T-helper 22 cell (primary cell): ENCODE measurements at places on chromosomes 11 and 22.
A peak's percentile ranks its signal among the peaks of the same experiment; 100 is the strongest.

DNA sequence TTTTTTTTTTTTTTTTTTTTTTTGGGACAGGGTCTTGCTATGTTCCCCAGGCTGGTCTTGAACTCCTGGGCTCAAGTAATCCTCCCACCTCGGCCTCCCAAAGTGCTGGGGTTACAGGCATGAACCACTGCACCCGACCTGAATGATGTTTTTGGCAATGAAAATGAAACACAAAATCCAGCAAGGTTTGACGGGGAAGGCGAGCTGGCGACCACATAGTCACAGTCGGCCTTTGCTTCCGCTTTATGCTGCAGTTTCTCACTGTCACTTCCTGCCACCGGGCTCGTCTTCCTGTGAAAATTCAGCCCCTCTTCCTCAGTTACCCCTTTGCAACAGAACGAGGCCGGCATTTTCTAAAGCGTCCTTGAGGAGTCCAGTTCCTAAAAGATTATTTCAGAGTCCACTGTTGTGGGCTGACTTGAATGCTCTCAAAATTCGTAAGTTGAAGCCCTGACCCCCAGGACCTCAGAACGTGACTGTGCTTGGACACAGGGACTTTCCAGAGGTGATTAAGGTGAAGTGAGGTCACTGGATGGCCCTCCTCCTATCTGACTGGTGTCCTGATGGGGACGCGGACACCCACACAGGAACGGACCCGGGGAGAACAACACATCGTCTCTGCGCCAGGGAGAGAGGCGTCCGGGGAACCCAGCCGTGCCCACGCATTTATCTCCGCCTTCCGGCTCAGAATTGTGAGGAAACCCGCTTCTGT, 2.9 kb upstream of the BID start:
- peak; percentile 50 for DNase-seq

DNA sequence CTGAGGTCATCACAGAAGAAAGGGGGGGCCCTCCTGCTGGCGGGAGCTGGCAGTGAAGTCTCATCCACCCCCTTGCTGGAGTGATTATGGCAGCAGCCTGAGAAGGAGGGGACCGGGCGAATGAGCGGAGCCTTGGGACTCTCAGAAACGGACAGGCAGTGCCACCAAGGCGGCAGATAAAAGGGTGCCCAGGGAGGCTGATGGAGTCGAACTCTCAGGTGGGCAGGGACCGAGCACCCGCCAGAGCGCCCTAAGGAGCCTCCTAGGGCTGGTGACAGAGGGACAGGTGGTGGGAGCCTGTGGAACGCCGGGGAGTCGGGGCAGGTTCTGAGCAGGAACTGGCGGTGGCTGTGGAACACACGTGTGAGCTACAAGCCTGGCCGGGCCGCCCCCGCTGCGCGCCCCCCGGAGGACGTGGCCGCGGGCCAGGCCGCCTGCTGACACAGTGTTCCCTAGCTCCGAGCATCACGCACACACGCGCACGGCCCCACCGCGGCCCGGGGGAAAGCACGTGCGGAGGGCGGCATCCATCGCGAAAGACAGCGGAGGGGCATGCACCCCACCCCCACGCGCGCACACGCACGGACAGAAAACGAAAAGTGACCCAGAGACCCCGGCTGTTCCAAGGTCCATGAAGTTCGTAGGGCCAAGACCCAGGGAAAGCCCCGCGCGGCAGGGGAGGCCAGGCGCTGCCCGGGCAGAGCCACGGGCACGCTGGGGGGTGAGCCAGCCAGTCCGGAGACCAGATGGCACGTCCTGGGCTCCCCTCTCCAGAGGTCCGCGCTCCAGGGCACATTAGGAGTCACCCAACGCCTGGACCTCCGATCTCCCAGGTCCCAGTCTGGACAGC, 1.0 kb downstream of the VWCE start:
- no peak for DNase-seq

DNA sequence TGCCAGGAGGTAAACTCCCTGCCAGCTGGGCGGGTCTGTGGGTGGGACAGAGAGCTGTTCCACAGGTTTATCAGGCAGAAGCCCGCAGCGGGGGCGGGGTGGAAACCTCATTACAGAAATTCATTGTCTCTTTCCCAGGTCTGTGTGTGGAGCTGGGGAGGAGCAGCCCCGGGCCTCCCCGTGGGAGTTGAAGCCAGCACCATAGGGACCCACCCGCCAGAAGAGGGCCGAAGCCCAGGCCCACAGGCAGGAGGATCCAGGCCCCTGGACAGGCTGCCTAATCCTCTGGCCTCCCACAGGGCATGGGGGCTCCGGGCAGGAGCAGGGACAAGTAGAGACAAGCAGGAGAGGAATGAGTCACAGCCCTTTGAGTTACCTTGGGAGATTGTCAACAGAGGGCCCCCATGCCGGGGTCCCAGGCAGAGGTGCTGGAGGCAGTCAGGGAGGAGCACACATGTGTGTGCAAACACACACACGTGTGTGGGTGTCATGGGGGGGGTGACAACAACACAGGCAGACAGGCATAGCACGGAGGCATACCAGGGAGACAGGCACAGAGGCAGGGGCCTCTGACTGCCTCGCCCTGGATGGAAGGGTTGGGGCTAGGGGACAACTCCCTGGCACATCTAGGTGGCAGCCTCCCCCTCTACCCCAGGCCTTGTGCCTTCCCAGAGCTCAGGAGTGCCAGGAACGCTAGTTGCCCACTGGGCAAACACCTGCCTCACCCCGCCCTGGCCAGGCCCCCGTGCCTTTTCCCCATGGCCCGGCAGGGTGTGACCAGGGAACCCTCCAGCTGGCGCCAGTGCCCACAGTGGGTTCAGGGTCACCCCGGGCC, 1.4 kb downstream of the CDC42BPG start:
- DNase-seq: no peak

GRCh38 chr22:48718818-48719500, 1108.7 kb downstream of the BRD1 start:
- DNase-seq: no peak

- peak; percentile 29 for DNase-seq
Measured at GRCh38 chr11:110430267-110431050, 711 bp downstream of the FDX1 start.

DNA sequence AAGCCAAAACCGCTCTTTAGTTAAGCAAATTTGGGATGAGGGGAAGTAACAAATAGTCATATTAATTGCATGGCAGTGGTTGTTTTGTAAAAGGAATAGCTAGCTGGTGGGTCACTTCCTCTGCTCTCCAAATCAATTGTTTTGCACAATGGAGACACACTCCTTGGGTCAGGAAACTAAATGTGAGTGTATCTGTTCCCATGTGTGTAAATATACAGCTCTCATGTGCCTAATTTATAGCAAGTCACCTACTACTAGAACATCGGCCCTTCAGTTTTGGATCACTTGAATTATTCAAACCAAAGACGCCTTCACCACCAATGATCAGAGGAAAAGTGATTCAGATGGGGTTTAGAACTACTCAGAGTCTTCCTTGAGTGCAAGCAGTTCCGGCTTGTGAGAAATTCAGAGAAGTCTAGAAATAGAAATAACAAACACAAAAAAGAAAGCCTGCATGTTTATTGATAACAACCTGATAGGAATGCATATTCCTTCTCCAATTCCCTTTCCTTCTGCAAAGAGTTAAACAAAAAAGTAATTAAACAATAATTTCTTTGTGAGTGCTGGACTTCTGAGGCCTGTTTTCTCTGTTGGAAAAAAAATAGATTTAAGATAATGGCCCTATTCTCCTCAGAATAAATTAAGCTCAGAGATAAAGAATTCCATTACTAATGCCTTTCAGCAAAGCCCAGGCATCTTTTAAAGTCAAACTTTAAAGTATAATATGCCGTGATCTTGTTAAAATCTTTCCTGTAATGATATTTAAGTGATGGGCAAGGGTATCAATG, 100.4 kb downstream of the KIRREL3 start:
- DNase-seq: no peak

DNA sequence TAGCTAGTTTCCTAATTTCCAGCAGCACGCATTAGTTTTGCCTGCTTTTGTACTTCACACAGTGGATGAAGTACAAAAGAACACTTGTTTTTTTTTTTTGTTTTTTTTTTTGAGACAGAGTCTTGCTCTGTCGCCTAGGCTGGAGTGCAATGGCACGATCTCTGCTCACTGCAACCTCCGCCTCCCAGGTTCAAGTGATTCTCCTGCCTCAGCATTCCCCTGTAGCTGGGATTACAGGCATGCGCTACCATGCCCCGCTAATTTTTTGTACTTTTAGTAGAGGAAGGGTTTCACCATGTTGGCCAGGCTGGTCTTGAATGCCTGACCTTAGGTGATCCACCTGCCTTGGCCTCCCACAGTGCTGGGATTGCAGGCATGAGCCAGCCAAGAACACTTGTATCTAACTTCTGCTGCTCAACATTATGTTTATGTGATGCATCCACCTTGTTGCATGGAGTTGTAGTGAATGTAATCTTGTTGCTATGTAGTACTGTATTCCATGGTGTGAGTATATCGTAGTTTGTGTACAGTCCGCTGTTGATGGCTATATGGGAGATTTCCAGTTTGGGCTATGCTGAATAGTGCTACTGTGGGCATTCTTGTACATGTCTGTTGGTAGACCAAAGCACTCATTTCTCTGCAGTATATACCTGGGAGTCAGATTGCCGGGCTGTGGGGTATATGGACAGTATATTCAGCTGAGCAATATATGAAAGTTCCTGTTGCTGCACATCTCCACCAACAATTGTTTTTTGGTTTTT, 17.3 kb downstream of the PACS1 start:
- no peak for DNase-seq

- no peak for DNase-seq
Measured at GRCh38 chr11:3710485-3711259, 39.5 kb upstream of the CHRNA10 start.

DNA sequence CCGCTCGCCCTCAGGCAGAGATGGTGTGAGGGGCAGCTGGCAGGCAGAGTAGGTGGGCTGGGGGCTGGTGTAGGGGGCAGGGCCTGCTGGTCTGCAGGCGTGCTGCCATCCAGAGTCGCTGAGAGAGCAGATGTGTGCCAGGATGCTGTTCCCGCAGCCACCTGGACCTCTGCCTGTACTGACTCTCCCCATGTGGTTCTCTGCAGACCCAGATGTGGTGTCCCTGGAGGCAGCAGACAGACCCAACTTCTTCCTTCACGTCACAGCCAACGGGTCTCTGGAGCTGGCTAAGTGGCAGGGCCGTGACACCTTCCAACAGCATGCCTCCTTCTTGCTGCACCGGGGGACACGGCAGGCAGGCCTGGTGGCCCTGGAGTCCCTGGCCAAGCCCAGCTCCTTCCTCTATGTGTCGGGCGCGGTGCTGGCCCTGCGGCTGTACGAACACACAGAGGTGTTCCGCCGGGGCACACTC, 58.6 kb downstream of the OTOG start:
- DNase-seq: no peak

DNA sequence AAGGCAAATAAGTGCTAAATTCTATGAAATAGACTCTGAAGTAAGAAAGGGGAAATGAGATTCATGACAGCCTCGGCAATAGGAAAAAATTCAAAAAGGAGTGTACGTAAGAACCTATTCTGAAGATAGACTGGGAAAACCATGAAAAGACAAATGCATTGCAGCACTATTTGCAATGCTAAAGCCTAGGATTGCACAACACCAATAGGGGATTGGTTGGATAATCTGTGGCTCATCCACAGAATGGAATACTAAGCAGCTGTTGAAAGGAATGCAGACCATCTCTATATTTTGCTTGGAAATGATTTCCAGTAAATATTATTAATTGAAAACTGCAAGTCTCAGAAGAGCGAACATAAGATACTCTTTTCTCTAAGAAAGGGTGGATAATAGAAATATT, 91.7 kb upstream of the CLMP start:
- no peak for DNase-seq

DNA sequence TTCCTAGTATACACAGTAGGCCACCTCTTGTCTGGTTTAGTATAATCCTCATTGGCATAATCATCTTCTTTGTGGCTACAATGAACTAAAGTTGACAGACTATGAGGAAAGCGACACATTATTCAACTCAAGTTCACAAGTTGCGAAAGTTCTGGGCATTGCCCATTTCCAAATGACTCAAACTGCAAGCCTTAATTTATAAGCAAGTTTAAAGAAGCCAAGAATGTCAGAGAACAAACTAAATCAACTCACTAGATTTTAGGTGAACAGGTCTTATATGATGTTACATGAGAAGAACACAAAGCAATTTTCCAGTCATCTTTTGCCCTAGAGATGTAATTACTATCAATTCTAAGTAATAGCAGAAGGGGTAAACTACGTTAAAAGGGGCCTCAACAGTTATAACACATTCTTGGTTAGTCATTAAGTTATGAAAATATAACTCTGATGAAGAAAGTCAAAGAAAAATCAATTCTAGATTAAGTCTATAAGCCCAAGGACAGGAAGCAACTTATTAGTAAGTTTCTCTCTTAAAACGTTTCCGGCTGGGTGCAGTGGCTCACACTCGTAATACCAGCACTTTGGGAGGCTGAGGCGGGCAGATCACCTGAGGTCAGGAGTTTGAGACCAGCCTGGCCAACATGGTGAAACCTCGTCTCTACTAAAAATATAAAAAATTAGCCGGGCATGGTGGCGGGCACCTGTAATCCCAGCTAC, 21.5 kb downstream of the PICALM start:
- DNase-seq: peak; percentile 23

DNA sequence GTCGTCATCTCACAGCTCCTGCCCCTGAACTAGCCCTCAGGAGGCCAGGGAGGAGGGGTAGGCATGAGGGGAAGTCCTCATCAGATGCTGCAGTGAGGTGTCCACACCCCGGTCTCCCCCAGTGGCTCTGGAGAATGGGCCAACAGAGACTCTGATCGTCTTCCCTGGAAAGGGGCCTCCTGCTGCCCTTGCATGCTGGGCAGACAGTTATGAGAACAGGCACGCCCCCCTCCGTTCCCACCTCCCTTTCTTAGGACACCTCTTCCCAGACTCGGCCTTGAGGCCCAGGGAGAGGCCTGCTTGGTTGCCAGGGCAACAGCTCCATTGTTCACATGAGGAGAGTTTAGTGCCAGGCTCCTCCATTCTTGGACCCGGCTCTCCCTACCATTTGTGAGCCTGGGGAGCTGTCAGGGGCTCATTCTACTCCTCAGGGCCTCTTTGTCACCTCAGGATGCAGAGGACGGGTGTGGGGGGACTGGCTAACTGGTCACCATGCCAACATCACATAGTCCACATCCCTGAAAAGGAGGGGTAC, 157.7 kb downstream of the TTC17 start:
- no peak for DNase-seq

- DNase-seq: no peak
Measured at GRCh38 chr11:88415495-88415894, 78.0 kb upstream of the CTSC start.

- no peak for DNase-seq
Measured at GRCh38 chr22:43476341-43476740, 64.5 kb downstream of the MPPED1 start.

GRCh38 chr11:77187111-77187750, 59.2 kb downstream of the MYO7A start:
- DNase-seq: no peak
